D721Med (cell line): ENCODE measurements at places on chromosomes 16 and 17.

DNA sequence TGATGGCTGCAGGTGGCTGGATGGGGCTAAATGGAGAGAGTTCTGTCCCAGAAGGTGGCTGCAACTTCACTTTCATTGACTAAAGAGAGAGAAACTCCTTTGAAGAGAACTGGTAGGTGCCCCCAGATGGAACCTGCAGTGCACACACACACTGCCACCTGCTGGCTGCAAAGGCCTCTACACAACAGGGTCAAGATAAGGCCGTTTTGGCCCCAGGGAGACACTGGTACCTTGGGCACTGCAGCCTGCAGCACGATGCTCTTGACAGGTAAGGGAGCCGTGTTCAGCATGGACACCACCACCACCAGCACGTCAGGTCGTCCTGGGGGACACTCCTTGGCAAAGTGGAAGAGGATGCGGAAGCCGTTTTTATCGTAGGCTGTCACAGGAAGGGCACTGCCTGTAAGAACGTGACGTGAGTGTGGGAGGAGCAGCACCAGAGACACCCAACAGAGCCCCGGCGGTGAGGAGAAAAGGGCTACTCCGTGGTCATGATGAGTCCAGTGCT lies 22.7 kb downstream of the GGA3 start:
- peak; percentile 80 for DNase-seq

DNA sequence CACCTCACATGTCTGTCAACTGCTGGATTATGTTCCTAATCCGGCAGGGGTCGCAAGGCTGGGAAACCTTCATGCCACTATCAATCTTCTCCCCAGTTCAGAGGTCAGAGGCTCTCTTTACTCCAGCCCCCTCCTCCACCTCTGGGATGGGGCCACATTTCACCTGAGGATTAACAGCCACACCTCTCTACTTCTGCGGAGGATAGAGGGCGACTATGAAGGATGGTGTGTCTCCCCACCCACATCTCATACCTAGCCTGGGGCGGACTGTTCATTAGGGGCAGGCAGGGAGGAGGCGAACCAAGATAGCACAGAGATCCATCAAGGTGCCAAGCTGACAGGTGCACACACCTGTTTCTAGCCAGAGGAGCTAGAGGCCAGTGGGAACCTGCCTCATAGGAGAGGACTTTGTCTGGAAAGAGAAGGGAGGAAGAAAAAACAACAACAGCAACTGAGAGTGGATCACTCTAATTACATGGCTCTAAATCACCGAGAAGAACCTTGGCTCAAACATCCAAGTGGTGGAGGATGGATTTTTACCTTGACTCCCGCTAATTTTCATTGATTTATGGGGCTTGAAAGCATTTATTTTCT lies 41.9 kb upstream of the SKAP1 start:
- no peak for DNase-seq

- no peak for DNase-seq
Observed at GRCh38 chr17:81578038-81578441, 25.9 kb upstream of the FAAP100 start.

DNA sequence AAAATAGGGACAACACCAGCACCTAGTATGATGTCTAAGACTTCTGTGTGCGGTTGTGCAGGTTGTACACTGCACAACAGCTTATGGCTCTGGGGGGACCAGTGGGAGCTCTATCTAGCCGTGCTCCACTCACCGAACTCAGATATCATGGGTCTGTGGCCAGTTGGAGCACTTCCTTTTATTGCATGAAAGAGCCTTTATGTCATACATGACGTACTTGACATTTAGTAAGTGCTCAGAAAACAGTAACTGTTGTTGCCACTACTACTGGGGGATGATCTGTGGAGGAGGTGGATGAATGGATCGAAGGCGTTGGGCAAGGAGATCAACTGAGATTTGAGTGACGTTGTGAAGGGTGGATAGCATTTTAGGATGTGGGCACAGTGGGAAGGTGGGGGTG lies 368.8 kb downstream of the SNX29 start:
- no peak for DNase-seq

DNA sequence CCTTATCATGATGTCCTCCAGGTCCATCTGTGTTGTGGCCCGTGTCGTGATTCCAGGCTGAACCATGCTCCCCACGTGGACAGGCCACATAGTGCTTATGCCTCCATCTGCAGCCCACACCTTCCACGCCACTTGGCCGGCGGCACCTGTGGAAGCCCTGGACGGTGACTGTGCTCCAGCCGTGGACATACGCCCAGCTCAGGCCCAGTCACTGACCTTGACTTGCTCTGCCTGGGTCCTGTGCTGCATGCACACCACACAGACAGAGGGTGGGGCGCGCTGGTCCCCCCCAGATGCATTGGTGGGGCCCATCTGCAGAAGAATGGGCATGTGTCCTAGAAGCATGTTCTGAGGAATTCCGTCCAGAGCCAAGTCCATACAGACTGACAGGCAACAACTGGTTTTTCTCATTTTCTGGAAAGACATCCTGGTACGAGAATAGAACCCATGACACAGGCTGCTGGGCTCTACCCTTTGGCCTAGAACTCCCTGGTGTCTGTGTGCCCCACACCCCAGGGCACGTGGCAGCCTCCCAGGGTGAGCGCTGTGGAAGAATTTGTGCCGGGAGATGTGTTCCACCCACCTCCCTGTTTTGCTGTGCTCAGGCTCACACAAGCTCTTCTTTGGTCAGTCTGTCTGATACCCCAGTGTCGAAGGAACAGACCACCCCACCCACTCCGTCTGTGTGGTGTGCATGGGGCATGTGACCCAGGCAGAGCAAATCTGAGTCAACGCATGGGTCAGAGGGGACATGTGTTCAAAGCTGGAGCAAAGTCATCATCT lies 39.5 kb downstream of the GPT2 start:
- DNase-seq: no peak

DNA sequence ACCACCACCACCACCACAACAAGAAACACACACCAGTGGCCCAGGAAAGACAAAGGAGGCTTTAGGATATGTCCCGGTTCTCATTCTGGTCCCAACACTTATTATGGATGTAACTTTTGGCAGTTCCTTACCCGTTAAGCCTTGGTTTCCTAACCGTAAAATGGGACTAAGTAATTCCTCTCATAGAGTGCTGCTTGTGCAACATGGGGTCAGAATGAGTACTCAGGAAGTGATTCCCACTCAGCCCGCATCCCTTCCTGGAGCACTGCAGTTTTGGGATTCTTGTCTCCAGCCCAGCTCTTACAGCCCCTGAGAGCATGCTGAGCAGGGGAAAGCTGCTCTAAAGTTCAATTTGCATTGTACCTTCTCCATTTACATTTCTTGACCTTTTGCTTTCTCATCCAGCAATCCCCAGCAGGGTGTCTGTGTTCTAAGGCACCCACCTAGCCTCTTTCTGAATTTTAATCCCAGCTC lies 262.6 kb downstream of the PRKCA start:
- DNase-seq: no peak

DNA sequence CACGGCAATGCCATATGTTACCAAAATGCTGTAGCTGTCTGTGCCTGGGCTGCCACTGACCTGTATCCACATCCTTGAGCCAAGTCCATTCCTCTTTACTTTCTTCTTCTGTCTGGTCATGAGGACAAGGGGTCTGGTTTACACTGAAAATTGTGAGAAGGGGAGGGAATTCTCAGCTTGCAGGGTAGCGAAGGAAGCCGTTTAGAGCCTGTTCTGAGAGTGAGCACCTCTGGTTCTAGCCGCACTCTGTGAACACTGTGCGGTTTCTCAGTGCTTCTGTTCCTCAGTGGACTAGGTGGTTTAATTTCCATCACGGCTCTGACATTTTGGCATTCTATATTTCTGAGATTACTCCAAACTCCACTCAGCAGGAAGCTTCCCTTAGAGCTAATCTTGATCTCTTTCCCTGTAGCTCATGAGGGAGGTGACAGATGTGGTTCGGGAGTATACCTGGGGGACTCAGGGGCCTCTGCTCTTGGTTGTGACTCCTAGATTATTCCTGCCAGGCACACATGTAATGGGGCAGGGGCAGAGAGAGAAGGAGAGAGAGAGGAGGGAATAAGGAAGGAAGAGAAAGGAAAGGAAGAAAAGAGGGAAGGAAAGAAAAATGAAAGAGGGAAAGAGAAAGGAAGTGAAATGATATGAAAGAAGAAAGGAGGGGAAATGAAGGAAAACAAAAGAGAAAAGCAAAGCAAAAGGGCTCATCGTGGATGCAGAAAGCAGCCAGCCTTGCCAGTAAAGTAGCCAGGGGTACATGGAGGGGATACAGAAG lies 14.2 kb upstream of the TBX21 start:
- DNase-seq: no peak

DNA sequence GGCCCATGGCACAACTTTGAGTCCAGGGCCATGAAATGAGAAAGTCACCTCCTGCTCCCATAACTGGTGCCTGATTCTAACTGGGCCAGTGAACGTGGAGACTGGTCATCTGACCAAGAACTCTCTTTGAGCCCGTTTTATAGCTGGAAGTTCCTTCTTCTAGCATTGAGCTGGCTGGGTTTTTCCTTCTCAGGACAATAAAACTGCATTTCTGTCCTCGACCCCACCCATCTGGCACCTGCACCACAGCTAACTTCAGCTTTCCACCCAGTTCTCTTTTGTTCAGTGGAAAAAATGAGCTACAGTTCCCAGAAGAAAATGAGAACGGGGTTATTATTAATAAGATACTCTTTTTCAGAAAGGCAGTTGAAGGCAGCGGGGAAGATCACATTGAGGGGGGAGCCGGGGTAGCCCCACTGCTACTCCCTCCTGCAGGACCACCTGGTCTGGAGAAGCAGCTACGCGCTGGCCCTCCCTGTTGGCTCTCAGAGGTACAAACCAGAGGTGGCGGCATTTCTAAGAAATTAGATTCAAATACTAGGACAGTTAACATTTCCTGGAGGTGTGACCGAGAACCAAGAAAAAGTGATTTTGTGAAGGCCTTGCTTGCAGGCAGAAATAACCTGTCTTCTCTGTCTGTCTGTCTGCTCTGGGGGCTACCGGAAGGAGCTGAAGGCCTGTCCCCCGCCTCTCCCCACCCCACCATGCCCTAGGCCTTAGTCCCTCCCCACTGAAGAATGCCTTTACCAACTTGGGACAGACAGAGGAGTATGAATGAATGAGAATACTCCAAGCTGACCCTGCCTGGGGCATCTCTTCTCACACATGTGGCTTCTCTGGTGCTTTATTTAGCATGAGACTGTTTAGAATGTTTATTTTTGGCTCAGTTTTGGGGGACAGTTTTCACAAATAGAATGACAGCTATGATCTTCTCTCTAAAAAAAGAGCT lies 123.9 kb downstream of the XYLT1 start:
- no peak for DNase-seq

GRCh38 chr17:601244-601925 lies 113.3 kb downstream of the VPS53 start:
- no peak for DNase-seq

GRCh38 chr16:54248863-54249710 lies 37.5 kb downstream of the IRX3 start:
- DNase-seq: no peak

DNA sequence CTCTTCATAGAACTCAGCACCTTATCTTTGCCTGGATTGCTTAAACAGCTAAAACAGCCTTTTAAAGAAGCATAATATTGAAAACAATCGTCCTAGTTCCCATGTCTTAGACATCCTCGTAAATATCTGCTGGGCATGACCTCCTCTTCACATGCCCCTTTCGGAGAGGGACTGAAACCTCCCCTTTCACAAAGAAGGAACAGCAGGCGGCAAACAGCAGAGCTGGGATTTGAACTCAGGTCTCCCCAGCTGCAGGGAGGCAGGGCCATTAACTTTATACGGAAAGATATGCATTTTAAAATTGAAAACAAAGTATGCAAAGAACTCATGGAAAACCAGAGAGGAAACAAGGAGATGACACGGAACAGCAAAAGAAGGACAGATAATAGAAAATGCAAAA lies 249.9 kb downstream of the FOXL1 start:
- no peak for DNase-seq
